Calu3 (cell line): ENCODE measurements at places on chromosomes 3 and 15.

DNA sequence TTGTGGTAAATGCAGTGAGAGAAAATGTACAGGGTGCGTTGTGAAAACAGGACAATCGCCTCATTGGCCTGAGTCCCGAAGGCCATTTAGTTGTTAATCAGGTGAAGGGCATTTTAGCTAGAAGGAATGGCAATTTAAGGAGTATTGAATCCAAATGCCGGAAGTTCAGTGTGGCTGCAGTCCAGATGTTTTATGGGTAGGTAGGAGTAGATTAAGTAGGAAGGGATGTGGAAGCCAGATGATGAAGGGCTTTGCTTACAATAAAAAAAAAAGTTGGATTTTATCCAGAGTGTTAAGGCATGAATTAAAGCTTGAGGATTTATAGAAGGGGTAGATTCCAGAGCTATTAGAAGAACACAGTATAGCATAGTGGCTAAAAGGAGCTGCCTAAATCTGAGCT is 572.7 kb downstream of the NLGN1 start:
- no peak for DNase-seq

- peak; percentile 66 for DNase-seq
Observed at GRCh38 chr15:69031013-69032001, 16.8 kb downstream of the NOX5 start.

DNA sequence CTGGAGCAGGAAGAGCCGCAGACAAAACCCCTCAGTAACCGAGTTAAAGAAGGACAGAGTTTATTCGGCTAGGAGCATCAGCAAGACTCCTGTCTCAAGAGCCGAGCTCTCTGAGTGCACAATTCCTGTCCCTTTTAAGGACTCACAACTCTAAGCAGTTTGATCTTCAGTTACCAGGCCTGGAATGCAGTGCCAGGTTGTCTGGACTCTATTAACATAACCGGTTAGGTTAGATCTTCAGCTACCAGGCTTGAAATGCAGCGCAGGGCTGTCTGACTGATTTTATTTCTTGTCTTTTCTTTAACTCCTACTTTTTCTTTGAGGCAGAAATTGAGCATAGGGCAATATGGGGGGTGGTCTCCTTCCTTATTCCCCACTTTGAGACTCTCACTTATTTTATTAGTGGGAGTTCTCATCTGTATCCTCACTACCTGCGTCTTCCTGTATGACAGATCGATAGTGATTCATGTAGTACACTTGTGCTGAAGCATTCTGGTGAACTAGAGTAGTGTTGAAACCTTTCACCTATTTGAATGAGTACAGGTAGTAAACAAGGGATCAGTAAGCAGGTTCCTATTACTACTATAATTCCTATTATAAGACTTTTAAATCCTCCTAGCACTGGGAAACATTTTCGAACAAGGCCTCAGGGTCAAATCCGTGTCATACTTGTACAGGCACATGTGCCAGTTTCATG is 325.0 kb downstream of the CGGBP1 start:
- DNase-seq: peak; percentile 58

DNA sequence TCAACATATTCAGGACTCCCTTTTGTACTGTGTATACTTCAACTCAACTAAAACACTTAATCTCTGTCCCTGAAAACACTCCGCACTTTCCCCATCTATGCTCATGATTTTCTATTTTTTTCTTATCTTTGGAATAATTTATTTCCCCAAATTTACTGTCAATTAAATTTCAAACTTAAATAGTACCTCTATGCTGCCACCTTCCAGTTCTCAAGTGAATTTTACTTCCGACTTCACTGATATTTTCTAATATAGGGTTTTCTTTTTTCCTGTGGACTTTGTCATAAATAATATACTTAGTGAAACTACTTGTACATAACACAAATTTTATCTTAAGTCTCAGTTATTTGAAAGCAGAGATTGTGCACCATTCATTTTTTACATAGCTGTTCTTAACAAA is 1303.3 kb downstream of the OTOL1 start:
- DNase-seq: no peak

- no peak for DNase-seq
Observed at GRCh38 chr15:41921639-41922038, 27.8 kb upstream of the SPTBN5 start.

DNA sequence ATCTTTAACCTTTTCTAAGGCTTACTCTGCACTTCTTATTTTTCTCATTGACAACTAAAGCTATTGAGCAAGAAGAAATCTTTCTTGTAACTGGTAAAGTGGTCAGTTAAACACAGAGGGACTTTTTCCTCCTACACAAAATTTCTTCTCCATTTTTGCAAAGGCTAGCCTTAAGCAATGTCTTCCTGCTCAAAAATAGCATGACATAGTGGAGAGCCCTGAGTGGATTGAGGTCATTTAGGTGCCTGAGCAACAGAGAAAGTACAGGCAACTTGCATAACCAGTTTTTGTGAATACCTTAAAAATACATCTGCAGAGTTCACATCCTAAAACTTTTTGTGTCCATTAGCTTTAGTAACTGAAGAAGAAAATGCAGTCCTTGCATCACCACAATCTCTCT is 144.7 kb upstream of the TTC14 start:
- DNase-seq: peak; percentile 11

GRCh38 chr3:194755671-194756459 is 70.2 kb downstream of the FAM43A start:
- DNase-seq: no peak

DNA sequence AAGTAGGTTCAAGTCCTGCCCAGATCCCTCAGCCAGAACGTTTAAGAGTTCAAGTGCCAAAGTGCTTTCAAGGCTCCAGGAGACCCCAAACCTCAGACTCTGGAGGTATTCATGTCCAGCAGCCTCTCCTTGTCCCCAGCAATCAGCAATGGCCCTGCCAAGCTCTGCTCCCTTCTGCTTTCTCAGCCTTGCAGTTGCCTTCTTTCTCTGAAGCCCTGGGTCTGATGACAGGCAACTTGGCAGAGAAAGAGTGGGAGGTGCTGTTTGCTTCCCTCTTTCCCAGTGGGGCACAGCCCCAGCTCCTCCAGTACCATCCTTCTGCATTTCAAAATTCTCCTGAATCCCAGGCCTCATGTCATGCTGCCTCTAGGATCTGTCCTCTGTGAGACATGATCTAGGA is 40.2 kb downstream of the ATP2B2 start:
- DNase-seq: no peak

GRCh38 chr3:16329826-16330129 is 64.8 kb downstream of the OXNAD1 start:
- no peak for DNase-seq

DNA sequence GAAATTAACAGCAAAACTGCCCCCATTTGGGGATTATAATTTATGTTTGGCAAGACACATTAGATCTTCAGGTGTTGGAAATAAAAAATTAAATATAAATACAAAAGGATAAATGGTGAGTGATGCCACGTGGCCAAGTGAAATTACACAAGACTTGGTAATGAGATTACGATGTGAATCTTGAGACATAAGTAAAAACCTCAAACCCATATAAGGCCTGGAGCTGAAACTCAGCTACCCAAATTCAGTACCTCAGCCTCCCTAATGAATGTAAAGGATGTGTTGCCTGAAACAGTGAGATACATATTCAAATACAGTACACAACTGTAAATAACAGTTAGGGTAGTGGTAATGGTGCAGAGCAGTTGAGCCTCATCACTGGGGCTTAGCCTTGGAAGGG is 1146.6 kb downstream of the OTOL1 start:
- DNase-seq: no peak

GRCh38 chr15:66864086-66864830 is 162.2 kb downstream of the SMAD6 start:
- no peak for DNase-seq

DNA sequence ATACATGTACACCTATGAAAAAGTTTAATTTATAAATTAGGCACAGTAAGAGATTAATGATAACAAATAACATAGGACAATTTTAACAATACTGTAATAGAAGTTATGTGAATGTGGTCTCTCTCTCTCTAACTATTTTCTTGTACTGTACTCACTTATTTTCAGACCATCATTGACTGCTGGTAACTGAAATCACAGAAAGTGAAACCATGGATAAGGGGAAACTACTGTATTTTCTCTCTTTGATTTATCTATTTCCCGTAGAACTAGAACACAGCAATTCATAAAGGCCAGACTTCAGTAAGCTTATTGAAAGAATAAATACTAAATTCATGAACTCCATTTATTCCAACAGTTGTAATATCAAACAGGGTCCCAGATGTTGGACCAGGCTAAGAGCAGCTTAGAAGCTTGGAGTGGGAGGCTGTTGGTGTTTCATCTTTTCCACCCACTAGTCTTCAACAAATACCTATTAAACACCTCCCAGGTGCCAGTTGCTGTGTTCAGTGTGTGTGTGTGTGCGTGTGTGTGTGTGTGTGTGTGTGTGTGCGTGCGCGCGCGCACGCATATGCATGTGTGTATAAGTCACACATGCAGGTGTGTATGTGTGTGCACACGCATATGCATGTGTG is 235.4 kb downstream of the FOXP1 start:
- no peak for DNase-seq

- DNase-seq: peak; percentile 89
Observed at GRCh38 chr3:5022966-5023776, 43.9 kb downstream of the BHLHE40 start.

GRCh38 chr3:40504636-40505430 is 1.0 kb upstream of the ZNF620 start:
- peak; percentile 18 for DNase-seq

DNA sequence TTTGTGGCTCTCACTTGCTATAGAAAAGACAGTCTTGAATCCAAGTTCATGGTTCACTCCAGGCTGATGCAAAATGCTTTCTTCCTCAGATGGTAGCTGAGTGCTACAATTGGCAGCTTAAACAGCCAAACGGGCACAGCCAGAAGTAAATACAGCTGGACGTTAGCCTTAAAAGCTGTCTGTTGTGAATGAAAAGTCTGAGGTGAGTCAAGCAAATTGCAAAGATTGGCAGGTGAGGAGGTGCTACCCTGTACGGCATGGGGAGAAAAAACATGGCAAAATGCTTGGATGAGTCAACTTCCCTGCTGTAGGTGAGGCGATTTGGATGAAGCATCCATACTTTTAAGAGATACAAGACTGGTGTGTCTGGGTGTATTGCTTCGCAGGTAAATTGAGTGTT is 40.5 kb downstream of the IL5RA start:
- no peak for DNase-seq

DNA sequence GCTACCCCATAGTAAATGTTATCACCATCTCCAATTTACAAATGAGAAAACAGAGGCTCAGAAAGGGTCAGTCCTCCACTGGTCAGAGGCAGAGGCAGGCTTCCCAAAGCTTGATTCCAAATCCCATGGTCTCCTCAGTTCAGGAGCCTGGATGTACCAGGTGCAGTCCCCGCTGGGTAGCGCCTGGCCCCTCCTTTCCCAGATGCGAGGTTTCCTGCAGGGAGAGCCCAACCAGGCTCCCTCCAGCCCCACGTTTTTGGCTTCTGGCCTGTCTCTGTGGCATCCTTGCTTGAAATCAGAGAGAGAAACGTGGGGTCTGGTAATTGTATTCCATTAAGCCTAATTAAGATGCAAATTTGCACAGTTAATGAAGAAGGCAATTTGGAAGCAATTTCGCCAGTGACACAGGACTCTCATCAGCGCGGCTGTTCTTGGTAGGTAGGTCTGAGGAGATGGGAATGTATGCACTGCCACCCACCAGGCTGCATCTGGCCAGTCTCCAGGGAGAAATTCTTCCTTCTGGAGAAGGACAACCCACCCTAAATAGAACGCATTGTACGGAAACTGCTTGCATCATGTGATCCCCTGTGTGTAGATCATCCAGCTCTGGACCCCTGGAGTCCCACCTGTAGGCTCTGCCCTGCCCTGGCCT is 50.5 kb downstream of the HRH1 start:
- DNase-seq: no peak

- DNase-seq: peak; percentile 20
Observed at GRCh38 chr3:5144316-5144994, 22.4 kb downstream of the ARL8B start.
